ENCODE measurements at places on chromosomes 16 and 17. TPM values are rescaled to one million over a fixed set of nuclear protein-coding genes. Genes with fewer than 3 reads are reported as not detected.

DNA sequence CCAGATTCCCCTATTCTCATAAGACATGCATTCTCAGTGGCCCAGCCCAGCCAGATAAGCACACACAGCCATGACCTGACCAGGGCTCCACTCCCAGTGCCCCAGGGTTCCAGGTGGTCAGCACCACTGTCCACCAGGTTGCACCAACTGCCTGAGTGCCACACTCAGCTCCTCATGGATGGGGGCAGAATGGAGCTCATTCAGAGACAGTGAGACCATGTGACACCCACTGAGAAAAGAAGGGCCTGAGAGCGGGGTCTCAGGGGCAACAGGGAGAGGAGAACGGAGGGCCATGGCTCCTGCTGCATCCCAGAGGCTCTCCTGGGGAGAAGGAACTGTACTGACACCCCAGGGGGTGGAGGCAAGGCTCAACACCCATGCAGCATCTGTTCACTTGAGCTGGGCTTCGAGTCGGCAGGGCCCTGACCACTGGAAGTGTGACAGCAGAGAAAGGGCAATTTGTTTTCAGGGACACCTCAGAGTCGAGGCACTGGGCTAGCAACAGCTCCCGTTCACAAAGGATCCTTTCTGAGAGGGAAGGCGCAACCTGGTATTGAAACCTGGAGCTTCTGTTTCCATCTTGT, 18.7 kb upstream of the SLC38A8 start:
- no peaks in the 10 kb centered on the region for H3K4me1 ChIP-seq
- DNase-seq = no peak
- no peak overlapping the region for H3K27ac ChIP-seq
- peaks cover 92% of the 10 kb centered on the region for H3K36me3 ChIP-seq

- no peak for DNase-seq
- H3K36me3 ChIP-seq = no peaks in the 10 kb centered on the region
- H3K4me3 ChIP-seq = no peak overlapping the region
- peaks cover 7% of the 10 kb centered on the region for H3K4me1 ChIP-seq
- no peaks in the 10 kb centered on the region for H3K27me3 ChIP-seq
- no peak overlapping the region for H3K27ac ChIP-seq
These were observed 204.3 kb upstream of the PSMD7 start for GRCh38 chr16:74092336-74092735.

The CDC27 gene
- total RNA-seq = 76.5 TPM

DNA sequence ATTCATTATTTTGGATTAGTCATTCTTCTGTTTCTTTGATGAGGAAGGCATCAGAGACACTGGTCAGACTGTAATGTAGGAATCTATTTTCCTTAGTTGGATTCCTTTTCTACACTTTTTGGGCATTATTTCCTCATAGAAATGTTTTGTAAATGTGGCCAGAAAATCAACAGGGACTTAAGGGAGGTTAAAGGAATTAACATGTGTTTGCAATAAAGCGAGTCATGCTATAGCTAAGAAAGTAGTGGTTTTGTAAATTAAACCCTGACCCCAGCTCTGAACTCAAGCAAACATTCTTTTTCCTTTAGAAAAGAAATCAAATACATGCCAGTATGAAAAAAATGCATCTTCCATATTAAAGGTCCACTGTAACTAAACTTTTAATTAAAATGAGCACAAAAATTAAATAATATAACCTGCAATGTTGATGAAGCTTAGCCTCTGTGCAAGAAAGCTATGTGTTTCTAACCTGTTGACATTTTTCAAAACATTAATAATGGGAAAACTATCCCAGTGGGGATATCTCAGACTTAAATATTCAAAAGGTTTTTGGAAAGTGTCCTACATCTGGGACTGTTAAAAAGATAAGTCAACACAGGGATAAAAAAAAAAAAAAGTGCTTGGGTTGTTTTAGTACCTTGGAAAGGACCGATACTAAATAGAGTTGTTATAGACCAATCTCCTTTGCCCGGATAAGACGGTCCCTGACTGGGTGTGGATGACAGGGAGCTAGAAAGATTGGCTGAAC, 428.0 kb downstream of the CA10 start:
- DNase-seq = no peak
- no peaks in the 10 kb centered on the region for H3K4me1 ChIP-seq
- peaks cover 3% of the 10 kb centered on the region for H3K27me3 ChIP-seq
- no peak overlapping the region for H3K27ac ChIP-seq

DNA sequence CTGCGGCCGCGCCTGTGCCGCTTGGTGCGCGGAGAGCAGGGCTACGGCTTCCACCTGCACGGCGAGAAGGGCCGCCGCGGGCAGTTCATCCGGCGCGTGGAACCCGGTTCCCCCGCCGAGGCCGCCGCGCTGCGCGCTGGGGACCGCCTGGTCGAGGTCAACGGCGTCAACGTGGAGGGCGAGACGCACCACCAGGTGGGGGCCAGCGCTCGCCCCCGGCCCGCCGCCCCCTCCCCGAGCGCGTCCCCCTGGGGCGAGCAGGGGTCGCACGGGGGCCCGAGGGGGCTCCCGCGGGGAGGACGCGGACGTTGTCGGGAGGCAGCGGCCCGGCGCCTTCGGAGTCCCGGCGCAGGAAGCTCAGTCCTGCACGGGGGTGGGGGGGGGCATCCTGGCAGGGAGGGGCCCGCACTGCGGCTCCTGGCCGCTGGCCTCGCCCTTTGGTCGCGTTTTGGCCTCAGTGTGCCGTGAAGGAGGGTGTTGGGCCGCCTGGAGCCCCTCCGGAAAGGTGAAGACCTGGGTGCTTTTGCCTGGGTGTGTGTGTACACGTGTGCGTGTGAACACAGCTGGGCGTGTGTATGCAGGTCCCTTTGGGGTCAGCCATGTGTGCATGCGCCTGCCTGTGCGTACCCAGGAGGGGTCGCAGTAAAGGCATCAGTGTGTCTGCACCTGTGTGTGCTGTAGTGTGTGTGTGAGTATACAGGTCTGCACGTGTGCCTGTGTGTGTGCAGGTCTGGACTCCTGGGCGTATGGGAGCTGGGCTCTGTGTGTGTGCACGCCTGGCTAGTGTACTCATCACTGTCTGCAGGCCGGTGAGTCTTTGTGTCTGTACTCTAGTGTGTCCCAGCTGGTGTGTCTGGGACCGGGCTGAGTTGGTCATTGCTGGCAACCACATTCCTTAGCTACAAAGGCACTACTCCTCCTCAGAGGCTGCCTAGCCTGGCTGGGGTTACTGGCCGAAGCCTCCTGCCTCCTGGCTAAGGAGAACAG, 615 bp downstream of the NHERF2 start:
- H3K27me3 ChIP-seq = peaks cover 13% of the 10 kb centered on the region
- H3K4me1 ChIP-seq = peaks cover 20% of the 10 kb centered on the region
- DNase-seq = no peak
- H3K27ac ChIP-seq = no peak overlapping the region

DNA sequence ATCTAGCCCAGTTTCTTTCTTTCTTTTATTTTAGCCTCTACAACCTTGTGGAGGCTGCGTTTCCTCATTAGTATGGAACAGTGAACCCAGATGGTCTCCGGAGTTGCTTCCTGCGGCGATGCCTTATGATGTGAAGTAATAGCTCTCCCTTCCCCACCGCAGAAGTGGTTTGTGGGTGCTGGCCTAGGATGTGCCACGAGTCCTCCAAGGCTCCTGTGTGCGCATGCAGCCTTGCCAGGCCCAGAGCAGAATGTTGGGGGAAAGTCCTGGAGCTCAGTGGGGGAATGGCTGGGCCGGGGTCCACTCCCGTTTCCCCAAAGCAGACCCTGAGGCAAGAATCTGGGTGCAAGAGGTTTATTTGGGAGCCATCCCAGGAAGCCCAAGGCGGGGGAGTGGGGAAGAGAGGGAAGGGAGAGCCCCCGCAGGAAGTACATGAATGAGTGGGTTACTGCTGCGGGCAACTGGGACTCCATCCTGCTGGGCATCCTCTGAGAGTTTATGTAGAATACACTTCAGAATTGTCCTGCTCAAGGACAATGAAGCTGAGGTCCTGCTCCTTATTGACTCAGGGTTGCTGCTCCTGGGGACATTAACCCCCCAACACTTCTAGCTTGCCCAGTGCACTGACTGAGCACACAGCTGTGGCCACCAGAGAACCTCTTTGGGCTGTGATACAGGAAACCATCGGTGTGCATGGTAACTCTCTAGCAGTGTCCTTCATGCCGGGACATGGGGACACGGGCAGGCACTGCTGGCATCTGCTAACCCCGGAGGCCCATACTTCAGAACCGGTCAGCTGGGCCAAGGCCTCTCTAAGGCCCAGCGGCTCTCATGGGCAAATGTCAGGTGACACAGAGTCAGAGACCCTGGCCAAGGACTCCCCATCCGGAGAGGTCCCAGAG, 3.7 kb upstream of the HCRT start:
- no peaks in the 10 kb centered on the region for H3K27me3 ChIP-seq
- peaks cover 10% of the 10 kb centered on the region for H3K36me3 ChIP-seq
- H3K27ac ChIP-seq = no peak overlapping the region
- peaks cover 31% of the 10 kb centered on the region for H3K4me1 ChIP-seq
- no peak overlapping the region for H3K4me3 ChIP-seq

DNA sequence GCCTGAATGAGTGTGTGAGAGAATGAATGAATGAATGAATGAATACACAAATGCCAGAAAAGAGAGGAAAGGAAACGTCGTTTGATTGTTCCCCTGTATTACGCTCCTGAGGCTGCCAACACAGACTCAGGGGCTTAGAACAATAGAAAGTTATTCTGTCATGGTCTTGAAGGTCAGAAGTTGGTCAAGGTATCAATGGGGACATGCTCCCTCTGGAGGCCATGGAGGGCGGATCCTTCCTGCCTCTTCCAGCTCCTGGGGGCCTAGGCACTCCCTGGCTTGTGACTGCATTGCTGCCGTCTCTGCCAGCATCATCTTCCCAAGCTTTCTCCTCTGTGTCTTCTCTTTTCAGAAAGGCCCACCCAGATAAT, 1.5 kb upstream of the SLC38A8 start:
- H3K4me3 ChIP-seq = no peak overlapping the region
- no peak for DNase-seq
- H3K4me1 ChIP-seq = no peaks in the 10 kb centered on the region
- peaks cover 18% of the 10 kb centered on the region for H3K27me3 ChIP-seq
- peaks cover 13% of the 10 kb centered on the region for H3K36me3 ChIP-seq
- no peak overlapping the region for H3K27ac ChIP-seq

The CYTH1 gene
- total RNA-seq = 391 TPM

DNA sequence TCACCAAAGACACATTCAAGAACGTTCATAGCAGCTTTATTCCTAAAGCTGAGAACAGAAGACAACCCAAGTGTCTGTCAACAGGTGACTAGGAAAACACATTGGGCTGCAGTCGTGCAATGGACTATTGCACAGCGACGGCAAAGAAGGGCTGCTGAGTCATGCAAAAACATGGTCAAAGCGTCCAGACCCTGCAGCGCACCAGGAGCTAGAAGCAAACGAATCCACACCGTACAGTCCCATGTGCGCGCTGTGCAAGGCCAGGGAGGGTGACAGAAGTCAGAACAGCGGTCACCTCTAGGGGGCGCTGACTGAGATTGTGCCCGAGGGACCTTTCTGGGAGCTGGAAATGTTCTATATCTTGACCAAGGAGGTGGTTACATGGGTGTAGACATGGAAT, 266.4 kb downstream of the MAF start:
- H3K27me3 ChIP-seq = peaks cover 10% of the 10 kb centered on the region
- H3K4me3 ChIP-seq = no peak overlapping the region
- no peaks in the 10 kb centered on the region for H3K36me3 ChIP-seq
- no peak overlapping the region for H3K27ac ChIP-seq
- DNase-seq = no peak

DNA sequence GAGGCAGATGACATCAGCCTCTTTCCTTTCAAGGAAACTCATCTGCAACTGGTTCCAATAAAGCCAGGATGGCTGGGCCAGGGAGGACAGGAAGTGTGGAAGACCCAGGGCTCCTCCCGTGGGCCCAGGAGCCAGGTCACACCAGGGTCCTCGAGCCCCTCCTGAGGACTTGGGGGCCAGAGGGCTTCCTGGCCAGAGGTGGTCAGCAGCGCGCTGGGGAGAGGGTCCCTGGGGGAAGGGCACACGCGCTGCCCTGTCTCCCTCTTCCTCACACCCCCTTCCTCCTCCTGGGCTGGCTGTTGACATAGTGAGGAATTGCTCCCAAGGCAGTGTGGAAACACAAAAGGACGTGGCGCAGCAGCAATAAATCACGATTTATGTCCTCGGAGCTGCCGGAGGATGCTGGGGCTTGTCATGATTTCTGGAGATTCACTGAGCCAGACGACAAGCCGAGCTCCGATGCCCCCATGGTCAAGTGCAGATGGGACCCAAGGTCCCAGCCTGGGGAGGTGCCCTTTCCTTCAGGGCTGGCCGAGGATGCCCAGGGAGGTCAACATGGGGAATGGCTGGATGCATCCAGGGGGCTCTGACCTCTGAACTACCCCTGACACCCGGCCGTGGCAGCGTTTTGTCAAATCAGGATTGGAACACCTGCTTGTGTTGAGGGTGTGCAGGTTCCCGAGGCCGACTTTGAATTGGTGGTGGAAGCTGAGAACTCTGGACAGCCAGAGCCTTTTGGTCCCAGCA, 152.6 kb downstream of the IRF8 start:
- no peak overlapping the region for H3K4me3 ChIP-seq
- no peaks in the 10 kb centered on the region for H3K4me1 ChIP-seq
- no peak for DNase-seq

The NGFR gene
- 1.3 TPM for total RNA-seq

DNA sequence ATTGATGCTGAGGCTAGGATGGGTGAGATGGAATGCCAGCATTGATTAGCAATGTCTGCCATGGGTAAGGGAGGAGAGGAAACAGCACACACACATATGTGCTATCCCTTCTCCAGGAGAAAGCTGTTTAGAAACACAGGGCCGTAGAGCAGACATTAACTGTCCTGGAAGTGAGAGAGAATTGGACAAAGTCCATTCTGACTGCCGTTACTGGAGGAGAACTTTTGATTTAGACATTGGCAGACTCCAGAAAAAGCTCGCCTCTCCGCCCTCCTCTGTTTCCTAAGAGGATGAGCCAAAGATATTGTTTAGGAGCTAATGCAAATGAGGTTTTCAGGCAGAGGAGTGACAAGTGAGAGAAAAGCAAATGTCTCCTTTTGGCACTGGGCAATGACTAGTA, 237.0 kb downstream of the HAPSTR1 start:
- DNase-seq = no peak
- no peaks in the 10 kb centered on the region for H3K4me1 ChIP-seq
- H3K27ac ChIP-seq = no peak overlapping the region
- H3K27me3 ChIP-seq = peaks cover 8% of the 10 kb centered on the region
- no peaks in the 10 kb centered on the region for H3K36me3 ChIP-seq

The TAC4 gene
- not detected for total RNA-seq

DNA sequence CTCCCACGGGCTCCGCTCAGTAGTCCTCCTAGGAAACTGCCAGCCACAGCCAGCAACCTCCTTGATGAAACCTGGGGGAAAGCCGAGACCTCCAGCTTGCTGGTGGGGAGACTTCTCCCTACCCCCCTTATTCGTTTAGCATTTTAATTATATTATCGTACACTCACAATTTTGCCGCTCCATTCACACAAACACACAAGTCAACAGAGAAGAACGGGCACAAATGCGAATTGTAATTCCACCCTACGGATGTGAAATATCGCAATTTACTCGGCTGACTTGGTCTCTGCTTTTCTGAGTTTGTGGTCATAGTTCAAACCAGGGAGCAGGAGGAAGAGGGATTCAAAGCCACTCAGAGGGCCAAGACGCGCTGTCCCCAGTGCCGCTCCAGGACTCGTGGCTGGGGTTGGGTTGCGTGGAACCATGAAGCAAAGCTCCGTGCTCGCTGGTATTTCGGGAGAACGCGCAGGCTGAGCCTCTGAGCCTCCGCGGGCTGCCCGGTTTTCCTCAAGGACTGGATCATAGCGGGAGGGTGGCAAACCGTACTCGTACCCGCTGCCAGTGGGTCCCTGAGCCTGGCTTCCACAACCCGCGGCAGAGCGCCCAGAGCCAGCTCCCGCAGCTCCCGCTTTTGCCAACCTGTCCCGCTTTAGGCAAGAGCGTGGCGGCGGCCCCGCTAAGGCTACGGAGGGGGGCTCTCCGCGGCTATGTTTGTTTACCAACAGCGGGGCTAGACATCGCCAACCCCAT, 2.0 kb downstream of the LHX1 start:
- no peaks in the 10 kb centered on the region for H3K36me3 ChIP-seq
- DNase-seq = no peak
- H3K27me3 ChIP-seq = peaks cover 66% of the 10 kb centered on the region
- peaks cover 49% of the 10 kb centered on the region for H3K4me1 ChIP-seq
- peak overlapping the region; percentile 31 for H3K27ac ChIP-seq
- H3K4me3 ChIP-seq = peak overlapping the region; percentile 64

Measured in activated B cell treated with CpG ODN at 0.5 μM for 24 hours (primary cell).